Posterior vena cava (tissue), 2 donors: ENCODE measurements at places on chromosomes 12 and 14.

DNA sequence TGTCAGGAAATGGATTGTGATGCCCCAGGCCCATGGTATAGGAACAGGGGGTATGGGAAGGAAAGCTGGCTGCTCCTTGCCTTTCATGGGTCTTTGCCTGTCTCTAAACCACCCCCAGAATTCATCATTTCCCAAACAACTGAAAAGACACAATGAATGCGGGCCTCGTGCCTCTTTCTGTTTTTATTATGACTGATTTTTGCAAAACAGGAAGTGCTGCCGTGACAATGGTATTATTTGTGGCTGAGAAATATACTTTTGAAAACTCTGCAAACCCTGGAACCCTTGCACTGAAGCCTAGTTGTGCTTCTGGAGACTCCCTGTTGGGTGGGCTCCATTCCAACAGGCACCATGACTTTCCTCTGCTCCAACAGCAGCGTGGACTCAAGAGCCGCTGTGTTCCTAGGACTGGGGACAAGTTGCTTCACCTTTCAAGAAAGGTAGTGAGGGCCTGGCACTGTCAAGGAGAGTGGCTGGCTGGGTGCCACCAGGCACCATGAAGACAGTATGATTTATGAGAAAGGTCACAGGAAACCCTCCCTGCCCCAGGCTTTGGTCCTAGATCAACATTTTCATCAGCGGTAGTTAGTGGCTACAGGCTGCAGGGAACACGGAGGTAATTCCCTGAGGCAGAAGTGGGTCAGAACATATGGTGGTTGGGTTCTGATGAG lies 4.8 kb upstream of the DGLUCY start:
- DNase-seq: no peak

DNA sequence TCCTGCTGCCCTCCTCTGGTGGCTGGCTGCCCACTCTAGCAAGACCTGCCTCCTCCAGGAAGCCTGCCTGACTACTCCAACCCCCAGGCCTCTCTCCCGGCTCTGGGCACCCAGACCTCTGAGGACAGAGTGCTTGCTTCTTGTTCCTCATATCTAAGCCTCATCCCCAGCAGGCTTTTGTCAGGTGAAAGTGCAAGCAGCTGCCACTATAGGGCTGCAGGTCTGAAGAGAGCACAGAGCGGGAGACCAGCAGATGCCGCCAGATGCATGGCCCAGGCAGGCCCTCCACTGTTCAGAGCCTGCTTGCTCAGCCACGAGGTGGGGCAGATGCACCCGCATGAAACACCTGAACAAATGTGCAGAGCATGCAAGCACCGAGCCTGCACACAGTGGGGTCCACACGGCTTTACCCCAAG lies 73.0 kb downstream of the SERPINA3 start:
- DNase-seq: no peak

GRCh38 chr12:63928305-63928704 lies 83.8 kb downstream of the SRGAP1 start:
- no peak for DNase-seq

DNA sequence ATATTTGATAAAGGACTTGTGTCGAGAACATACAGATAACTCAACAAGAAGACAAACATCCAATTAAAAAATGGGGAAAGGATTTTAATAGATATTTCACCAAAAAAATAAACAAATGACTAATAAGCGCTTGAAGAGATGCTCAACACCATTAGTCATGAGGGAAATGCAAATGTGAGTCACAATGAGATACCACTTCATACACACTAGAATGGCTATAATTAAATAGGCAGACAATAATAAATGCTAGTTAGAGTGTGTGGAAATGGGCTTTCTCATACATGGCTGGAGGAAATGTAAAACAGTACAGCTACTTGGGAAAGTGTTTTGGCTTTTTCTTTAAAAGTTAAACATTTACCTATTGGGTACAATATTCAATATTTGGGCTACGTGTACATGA lies 34.8 kb downstream of the DLK1 start:
- DNase-seq: no peak

DNA sequence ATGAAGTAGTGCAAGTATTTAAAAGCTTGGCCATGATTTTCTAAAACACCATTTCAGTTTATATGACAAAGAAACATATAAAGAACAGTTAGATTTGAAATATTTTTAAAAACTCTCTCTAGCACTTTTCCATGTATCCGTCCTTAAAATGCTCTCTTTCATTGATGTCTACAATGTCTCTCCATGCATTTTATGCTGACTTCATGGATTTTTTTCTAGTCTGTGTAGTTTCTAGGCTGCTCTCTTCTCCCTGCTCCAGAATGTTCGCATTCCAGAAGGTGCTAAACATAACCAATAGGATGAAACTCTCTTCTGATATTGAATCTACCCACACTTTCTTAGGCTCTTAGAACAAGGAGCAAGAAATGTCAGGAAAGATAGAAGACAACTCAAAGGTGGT lies 124.8 kb downstream of the PLCZ1 start:
- no peak for DNase-seq

DNA sequence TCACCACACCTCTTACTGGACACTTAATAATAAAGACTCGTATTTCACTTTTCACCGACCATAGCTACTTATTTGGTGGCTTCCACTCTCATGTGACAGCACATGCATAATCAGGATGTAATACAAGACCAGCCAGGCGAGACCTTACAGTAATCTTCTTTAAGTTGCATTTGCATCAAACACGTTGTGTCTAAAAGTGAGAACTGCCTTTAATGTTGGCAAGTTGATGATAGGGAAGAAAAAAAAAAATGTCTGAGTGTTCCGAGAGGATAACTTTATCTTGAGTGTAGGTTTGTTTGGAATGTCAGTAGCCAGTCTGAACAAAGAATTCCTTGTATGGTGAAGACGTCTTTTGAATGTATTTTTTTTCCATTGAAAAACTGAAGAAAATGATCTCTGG lies 440.4 kb downstream of the ADAMTS20 start:
- no peak for DNase-seq

DNA sequence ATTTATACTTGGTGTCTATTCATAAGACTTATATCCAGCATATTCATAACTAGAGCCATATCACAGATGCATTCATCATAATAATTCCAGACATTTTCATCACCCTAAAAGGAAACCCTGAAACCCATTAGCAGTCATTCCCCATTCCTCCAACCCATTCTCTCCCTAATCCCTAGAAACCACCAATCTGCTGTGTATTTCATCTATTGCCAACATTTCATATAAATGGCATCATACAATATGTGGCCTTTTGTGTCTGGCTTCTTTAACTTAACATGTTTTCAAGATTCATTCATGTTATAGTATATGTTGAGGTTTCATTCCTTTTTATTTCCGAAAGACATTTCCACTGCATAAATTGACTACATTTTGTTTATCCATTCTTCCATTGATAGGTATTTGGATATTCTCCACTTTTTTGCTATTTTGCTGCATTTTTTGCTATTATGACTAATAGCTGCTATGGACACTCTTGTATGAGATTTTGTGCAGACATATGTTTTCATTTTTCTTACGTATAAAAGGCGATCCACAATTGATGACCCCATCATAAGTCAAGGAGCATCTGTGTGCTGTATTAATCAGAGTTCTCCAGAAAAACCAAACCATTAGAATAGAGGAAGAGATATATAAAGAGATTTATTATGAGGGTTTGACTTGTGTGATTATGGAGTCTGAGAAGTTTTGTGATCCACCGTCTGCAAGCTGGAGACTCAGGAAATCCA lies 5.1 kb upstream of the OAS2 start:
- no peak for DNase-seq
